Hematopoietic multipotent progenitor cell (in vitro differentiated cells): ENCODE measurements at places on chromosomes 11 and 22.

DNA sequence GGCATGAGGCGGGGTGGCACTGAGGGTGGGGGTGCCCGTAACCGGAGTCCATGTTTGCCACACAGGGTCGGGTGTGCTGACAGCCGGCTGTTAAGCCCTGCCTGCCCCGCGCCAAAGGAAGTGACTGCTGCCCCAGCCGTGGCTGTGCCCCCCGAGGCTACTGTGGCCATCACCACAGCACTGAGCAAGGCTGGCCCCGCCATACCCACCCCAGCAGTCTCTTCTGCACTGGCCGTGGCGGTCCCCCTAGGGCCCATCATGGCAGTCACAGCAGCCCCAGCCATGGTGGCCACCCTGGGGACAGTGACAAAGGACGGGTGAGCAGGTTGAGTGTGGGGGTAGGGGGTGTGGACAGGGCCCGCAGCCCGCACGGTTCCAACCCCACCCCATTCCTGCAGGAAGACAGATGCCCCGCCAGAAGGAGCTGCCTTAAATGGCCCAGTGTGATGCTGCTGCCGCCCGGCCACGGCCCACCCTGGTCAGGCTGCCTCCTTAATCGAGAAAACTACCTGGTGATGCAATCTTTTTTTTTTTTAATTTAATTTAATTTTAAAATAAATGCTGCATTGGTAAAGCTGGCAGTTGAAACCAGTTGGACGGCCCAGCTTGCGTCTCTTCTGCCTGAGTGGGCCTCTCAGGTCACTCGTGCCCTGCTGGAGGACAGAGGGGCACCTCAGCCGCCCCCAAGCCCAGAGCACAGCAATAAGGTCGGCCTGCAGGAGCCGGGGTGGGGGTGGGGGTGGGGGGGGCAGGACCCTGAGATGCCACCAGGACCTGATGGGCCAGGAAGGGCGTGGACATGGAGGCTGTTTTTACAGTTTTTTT lies 30.8 kb downstream of the SBF1 start:
- DNase-seq = no peak

DNA sequence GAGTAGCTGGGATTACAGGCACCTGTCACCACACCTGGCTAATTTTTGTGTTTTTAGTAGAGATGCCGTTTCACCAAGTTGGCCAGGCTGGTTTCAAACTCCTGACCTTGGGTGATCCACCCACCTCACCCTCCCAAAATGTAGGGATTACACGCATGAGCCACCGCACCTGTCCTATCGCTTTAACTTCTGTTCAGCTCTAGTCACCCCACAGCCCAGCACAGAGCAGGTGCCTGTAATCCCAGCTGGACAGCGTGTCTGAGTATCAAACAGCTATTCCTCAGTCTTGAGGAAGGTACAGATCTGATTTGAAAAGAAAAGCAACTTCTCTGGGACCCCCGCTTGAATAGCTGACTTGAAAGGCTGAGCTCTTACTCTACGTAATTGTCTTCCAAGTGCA lies 149.1 kb downstream of the CTTN start:
- no peak for DNase-seq

DNA sequence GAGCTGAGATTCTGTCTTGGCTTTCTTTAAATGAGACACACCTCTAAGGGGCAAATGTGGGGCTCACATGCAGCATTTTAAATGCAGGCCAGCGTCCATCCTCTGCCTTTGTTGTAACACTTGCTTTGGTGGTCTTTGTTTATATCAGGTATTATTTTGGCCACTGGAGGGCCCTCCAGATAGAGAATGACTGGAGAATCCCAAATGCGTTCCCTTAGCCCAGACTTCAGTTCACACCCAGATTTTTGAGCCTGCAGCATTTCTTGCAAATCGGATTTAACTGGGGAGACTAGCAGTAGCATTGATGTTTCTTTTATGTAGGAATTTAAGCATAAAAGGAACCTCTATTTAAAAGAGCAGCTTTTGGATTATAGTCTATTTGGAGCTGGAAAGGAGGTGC lies 200.2 kb upstream of the SORL1-AS1 start:
- no peak for DNase-seq

DNA sequence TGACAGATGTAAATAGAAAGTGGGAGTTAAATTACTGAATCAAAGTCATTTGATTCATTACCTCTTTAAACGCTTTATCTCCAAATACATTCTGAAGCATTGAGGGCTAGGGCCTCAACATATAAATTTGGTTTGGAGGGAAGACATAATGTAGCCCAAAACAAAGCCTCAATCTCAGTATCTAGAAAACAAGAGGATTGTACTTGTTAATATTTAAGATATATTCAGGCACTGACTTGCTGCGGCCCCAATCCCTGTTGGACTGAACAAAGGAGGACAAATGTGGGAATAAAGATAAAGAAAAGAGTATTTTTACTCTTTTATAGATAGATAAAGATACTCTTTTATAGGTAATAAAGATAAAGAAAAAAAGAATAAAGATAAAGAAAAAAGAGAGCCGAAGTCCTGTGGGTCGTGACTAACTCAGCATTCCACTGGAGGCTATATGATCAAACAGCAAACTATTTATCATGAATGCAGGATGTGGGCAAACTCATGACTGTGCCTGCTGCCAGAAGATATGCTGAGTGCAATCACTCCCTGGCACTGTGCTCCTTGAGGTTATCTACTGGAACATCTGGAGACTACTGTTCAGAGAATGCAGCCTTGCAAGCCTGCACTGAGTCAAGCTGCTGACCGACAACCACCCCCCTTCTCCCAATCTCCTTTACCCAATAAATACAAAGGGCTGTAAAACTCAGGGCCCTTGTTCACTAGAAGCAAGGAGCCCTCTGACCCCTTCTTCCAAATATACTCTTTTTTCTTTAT lies 6.9 kb downstream of the OR10V1 start:
- no peak for DNase-seq

DNA sequence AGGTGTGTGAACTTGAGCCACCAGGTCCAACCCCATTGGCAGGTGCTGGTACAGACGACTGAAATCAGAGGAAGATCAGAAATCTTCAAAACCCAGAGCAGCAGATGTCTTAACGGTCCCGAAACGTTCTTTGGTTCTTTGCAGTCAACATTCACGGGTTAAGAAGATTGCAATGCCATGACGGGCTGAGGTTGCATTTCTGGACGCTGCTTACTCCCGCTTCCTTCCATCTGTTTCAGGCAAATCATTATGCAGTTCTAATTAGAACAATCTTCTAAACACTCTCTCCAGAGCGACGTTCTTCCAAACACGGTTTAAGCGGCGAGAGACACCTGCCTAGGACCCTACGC lies 492 bp upstream of the LUZP2 start:
- no peak for DNase-seq

DNA sequence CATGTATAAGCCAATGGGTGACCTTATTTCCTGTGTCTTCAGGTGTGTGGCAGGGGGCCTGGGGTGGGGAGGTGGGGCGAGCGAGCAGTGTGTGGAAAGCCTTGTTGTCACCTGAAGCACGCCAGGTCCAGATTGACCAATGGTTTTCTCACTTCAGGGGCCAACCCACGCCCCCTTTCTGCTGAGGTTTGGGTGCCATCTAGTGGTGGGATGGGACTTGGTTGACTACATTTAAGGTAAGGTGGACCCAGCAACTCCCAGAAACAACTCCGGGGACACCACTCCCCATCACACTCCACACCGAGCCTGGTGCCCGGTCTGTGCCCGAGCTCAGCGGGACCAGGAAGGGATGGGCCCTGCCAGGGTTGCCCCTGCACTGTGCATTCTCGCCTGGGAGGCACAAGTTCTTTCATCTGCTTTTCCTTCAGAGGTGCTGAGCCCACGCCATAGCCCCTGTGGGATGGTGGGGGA lies 40.0 kb downstream of the TPCN2 start:
- peak; percentile 24 for DNase-seq

DNA sequence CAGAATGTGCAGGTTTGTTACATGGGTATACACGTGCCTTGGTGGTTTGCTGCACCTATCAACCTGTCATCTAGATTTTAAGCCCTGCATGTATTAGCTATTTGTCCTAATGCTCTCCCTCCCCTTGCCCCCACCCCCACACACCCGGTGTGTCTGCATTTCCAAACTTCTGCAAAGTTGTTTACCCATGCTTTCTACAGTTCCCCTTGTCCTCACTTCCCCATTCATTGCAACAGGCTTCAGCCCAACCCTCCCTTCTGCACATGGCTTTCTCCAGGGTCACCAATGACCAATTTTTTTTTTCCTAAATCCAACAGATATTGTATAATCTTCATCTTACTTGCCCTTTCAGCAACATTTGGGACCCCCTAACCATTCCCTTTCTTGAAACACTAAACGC lies 32.0 kb upstream of the NUP50 start:
- peak; percentile 41 for DNase-seq

GRCh38 chr11:35661534-35661933 lies 1.0 kb upstream of the TRIM44 start:
- DNase-seq = no peak

GRCh38 chr11:46429717-46430116 lies 38.1 kb upstream of the CHRM4 start:
- DNase-seq = no peak

DNA sequence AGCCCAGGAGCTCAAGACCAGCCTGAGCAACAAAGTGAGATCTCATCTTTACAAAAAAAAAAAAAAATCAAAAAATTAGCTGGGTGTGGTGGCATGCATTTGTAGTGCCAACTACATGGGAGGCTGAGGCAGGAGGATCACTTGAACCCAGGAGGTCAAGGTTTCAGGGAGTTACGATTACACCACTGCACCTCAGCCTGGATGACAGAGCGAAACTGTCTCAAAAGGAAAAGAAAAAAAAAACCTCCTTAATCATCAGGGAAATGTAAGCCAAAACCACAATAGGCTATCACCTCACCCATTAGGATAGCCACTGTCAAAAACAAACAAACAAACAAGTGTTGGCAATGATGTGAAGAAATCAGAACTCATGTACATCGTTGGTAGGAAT lies 13.4 kb downstream of the DGCR2 start:
- DNase-seq = no peak

DNA sequence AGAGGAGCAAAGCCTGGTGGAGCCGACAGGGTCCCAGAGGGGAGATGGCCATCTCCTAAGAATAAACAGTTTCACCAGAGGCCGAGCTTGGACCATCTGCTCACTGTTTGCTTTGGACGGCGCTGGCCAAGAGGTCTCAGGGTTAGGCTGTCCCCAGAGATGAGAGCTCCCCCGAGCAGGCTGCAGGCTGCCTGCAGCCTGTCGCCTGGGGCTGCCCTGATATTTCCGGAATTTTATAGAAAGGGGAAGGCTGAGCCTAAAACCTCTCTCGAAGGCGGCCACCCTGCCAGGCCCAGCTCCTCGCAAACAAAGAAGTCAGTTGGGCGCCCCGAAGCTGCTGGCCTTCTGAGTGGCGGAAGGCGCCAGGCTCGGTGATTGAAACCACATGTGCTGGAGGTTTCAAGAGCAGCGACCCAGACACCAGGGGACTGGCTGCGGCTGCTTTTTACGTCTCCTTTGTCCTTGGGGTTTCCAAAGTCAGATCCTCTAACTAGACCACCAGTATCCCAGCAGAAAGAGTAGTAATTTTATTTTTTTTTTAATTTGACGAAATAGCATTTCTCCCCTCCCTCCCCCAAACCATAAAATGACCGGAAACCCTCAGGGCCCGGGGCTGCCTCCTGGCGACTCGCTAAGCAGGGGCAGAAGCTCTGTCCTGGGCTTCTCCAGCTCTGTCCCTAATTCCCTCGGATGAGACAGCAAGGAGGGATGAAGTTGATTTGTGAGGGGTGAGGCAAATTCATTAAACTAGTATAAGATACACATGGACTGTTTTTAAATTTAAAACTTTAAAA lies 57.4 kb downstream of the CLMP start:
- peak; percentile 70 for DNase-seq

DNA sequence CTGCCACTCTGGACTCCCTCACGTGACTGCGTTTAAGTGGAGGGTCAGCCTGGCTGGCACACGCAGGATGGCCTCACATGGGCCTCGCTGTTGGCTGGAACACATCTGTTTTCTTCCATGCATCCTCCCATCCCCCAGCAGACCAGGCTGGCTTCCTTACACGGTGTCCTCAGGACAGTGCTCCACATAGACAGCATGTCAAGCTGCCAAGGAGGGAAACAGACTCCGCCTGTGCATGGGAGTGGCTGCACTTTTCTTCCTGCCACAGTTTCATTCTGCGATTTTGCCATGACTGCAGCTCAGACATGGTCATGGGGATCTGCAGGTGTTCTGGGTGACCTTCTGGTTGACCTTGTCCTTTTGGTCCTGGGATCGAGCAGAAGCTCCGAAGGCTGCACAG lies 344.2 kb downstream of the SHANK2 start:
- DNase-seq = no peak

- DNase-seq = no peak
Measured at GRCh38 chr11:69905611-69906452, 86.6 kb upstream of the FGF3 start.

DNA sequence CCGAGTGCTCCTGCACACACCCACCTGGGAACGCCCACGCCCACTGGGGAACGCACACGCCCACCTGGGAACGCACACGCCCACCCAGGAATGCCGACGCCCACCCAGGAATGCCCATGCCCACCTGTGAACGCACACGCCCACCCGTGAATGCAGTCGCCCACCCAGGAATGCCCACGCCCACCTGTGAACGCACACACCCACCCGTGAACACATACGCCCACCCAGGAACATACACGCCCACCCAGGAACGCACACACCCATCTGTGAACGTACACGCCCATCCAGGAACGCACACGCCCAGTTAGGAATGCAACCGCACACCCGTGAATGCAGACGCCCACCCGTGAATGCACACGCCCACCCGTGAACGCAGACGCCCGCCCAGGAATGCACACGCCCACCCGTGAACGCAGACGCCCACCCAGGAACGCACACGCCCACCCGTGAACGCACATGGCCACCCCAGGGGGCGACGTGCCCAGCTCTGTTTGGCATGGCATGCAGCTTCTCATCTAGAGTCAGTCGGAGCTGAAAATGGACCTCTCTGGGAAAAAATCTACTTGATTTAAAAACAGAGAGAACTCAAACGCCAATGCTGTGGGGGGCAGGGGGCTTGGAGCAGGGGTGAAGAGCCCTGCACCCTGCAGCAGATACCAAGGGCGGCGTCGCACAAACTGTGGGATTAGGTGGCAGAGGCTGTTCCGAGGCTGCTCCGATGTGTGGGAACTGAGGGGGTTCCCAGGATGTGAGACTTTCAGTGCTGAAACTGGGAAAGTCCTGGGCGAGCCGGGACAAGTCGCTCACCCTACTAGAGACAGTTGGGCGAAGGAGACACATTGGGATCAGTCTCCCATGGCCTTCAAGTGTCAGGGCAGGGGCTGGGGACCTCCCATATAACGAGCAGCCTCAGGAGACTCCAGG lies 83.3 kb downstream of the MYEOV start:
- DNase-seq = no peak

- no peak for DNase-seq
Measured at GRCh38 chr11:63564056-63564774, 1.0 kb upstream of the PLAAT2 start.

DNA sequence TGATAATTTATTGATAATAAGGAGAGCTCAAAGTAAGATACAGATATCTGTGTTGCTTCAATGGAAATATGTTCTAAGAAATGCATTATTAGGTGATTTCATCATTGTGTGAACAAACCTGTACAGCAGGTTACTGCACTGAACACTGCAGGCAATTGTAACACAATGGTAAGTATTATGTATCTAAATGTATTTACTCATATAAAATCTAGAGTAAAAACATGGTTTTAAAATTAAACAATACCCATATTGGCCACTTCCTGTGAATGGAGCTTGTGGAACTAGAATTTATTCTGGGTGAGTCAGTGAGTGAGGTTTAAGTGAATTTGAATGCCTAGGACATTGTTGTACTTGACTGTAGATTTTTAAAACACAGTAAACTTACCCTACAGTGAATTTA lies 722.9 kb upstream of the RAG2 start:
- no peak for DNase-seq
